Activated CD8-positive, alpha-beta memory T cell treated with anti-CD3 and anti-CD28 coated beads for 1 hour (primary cell): ENCODE measurements at places on chromosomes 4 and X.
A peak's percentile ranks its signal among the peaks of the same experiment; 100 is the strongest.

GRCh38 chrX:125236955-125237354 is 82.7 kb upstream of the TEX13C start:
- DNase-seq: no peak

- DNase-seq: no peak
These were observed 7.6 kb downstream of the SORCS2 start for GRCh38 chr4:7199771-7200441.

GRCh38 chr4:183471946-183472708 is 27.7 kb downstream of the CDKN2AIP start:
- DNase-seq: peak; percentile 79

- no peak for DNase-seq
These were observed 53.4 kb downstream of the PSAPL1 start for GRCh38 chr4:7381221-7381889.

DNA sequence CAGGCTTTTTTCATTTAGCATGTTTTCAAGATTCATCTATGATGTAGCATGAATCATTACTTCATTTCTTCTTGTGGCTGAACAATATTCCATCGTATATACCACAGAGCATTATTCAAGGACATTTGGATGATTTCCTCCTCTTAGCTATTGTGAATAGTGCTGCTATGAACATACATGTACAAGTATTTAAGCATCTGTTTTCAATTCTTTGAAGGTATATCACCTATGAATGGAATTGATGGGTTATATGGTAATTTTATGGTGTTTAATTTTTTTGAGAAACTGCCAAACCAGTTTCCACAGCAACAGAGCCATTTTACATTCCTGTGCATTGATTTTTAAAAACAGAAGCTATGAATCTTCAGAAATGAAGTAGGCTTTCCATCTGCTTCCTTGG is 36.1 kb upstream of the WDR19 start:
- DNase-seq: no peak

DNA sequence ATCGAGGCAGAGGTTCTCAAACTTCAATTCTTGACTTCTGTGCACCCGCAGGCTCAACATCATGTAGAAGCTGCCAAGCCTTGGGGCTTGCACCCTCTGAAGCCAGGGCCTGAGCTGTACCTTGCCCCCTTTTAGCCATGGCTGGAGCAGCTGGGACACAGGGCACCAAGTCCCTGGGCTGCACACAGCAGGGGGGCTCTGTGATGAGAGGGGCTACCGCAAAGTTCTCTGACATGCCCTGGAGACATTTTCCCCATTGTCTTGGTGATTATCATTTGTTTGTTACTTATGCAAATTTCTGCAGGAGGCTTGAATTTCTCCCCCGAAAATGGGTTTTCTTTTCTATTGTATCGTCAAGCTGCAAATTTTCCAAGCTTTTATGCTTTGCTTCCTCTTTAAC is 4.9 kb upstream of the MAGEB17 start:
- DNase-seq: no peak

DNA sequence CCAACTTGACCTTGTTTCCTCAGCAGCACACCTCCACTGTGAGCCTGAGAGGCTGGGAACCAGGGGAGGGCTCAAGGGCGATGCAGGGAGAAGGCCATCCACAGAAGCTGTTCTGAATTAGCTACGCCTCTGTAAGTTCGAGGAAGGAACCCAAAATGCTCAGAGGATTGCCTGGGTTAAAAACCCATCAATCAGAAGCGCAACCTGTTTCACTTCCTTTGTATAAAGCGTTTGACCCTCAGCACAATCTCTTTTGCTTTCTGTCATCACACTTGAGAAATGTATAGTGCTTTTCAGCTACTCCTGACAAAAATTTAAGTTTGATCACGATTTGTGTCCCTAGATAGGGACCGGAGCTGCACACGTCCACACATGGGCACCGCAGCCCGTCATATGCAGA is 48.0 kb upstream of the MAP3K15 start:
- DNase-seq: no peak

- no peak for DNase-seq
These were observed 15.7 kb downstream of the ZXDB start for GRCh38 chrX:57607295-57608187.

DNA sequence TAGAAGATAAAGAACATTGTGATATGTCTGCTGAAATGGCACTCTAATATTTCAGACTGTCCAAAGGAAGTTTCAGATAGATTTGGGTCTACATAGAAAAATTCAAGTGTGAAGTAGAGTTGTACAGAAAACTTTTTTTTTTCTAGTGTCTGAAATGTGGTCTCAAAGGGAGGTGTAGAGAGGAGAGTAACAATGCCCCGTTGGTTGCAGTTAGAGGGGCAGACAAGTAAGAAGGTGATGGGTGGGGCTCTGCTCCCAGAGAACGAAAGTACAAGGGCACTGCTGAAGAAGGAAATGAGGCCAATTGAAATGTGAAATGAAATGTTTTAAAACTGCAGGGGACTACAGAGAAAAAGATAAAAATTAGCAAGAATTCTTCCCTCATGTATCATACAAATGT is 177.8 kb downstream of the BANK1 start:
- DNase-seq: no peak

GRCh38 chr4:40484346-40485090 is 145.1 kb downstream of the RBM47 start:
- DNase-seq: no peak

GRCh38 chr4:169268951-169269760 is 1.6 kb downstream of the SH3RF1 start:
- DNase-seq: no peak

- DNase-seq: no peak
These were observed 19.0 kb upstream of the MAGEB2 start for GRCh38 chrX:30196322-30196721.

GRCh38 chrX:85897362-85898126 is 149.8 kb downstream of the CHM start:
- no peak for DNase-seq

- DNase-seq: no peak
These were observed 12.0 kb downstream of the SHOX start for GRCh38 chrX:642436-643240.

DNA sequence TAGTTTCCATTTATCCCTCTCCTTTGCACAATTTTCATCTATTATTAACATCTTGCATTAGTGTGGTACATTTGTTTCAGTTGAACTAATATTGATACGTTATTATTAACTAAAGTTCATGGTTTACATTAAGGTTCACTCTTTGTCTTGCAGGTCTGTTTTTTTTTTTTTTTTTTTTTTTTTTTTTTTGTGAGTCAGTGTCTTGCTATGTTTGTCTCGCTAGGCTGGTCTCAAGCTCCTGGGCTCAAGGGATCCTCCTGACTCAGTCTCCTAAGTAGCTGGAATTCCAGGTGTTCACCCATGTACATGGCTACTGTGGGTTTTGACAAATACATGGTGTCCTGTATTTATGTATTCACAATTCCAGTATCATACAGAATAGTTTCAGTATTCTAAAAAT is 6.8 kb downstream of the TBC1D19 start:
- no peak for DNase-seq

DNA sequence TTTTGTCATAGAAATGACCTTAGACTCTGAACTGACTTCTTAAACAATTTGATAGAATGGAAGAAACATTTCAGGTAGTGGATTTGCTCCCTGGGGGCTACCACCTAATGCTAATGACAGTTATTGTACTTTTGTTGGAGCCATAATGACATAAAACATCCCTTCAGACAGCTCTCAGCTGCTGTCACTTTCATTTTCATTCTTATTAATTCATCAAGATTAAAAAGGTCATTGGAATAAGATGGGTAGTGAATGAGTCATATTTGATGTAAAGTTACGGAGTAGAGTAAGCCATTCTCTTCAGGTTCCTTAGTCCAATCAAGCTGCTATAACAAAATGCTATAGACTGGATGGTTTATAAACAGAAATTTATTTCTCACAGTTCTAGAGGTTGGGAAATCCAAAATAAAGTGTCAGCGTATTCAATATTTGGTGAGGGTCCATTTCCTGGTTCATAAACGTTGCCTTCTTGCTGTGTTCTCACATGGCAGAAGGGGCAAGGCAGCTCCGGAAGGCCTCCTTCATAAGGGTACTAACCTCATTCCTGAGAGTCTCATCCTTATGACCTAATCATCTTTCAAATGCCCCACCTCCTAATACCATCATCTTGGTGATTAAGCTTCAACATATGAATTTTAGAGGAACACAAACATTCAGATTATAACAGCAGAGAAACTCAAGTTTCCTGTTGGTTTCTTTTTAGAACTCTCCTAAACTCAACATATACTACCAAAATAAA is 268.5 kb downstream of the ARAP2 start:
- DNase-seq: no peak

DNA sequence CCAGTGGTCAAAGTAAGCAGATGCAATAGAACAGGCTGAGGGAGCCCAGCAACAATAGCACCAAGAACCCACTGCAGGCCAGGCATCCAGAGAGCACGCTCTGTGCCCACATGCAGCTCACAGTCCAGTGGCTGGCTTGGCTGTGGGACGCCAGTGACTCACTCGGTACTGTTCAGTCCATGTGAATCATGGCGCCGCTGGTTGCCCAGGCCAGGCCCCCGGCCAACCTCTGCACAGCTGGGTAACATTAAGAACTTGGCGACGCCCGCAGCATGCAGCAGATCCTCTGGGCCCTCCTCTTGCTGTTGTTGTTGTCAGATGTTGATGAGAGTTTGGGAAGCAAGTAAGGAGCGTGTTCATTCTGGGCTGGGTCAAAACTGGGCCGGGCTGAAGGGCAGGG is 60.5 kb downstream of the MSX1 start:
- DNase-seq: no peak

DNA sequence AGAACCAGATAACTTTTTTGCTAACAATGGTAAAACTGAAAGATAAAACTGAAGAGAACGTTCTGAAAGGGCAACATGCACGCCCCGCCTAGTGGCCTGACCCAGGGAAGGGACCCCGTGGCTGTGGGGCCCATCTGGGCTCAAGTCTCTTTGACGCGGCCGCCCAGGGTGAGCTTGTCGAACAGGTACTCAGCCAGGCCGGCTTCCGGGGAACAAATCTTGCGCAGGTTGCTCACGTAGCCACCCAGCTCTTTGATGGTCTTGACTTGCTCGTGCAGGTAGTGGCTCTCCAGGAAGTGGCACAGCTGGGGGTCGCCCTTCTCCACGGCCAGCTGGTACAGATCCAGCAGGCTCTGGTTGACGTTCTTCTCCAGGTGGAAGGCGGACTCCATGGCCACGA is 579 bp downstream of the FTHL17 start:
- DNase-seq: no peak

- DNase-seq: no peak
These were observed 2106.0 kb downstream of the PCDH7 start for GRCh38 chr4:32826169-32826568.

GRCh38 chrX:72040506-72040905 is 91.2 kb downstream of the RTL5 start:
- DNase-seq: no peak

GRCh38 chrX:21989384-21989783 is 42.7 kb upstream of the PHEX start:
- DNase-seq: no peak

GRCh38 chr4:121072224-121073003 is at the start of gene NDNF:
TSS of gene NDNF (minus strand) at chr4:121072535. CDS start at chr4:121045837, 26,698 bp downstream.
- no peak for DNase-seq

DNA sequence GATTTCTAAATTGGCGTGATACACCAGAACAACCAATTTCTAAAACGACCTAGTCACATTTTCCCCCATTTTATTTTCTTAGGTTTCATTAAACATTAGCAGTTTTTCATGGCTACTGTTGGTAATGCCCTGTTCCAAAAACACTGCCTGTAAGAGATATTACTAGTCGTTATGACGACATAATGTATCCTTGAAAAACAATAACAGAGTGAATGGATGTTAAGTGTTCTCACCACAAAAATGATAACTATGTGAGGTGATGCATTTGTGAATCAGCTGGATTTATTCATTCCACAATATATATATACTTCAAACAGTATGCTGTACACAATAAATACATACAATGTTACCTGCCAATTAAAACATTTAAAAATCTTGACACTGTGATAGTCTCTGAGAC is 1147.6 kb upstream of the PCDH10 start:
- no peak for DNase-seq

- no peak for DNase-seq
These were observed 82.8 kb upstream of the AMELX start for GRCh38 chrX:11210415-11210801.

- DNase-seq: no peak
These were observed 60.2 kb upstream of the CBR4 start for GRCh38 chr4:169070071-169070894.

DNA sequence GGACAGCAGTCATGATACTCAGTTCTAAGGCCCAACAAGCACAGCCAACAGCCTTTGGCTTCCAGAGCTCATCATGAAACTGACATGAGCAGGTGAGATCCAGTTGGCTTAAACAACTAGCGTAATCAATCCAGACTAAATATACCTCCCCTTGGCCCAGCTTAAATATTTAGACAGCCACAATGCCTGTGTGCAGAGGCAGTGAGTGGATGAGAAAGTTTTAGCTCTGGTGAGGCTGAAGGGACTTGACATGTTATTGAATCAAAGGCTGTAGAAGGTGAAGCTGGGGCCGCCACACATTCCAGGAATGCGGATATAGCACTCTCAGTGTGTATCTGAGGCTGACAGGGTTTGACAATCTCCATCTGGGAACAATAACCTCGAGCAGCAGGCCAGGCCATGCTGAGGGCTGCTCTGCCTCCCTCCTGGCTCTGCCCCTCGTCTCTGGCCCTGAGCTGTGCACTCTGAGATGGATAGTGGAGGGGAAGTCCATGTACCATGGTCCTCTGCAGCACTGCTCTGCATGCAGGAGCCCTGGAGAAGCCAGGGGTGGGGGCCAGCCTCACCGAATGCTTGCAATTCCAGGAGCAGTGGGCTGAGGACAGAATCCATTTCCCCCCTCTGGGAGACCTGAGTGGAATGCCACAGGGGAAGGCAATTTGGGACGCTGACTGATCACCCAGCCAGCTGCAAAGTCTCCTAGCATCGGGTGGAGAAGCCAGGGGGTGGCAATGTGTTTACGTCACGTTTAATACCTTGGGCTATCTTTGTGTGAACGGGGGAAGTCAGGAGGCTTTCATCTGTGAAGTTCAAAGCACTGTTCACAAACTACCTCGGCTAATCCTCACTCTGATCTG is 37.3 kb upstream of the RASL11B start:
- DNase-seq: no peak

- no peak for DNase-seq
These were observed 1331.8 kb downstream of the PCDH19 start for GRCh38 chrX:99078301-99078700.

GRCh38 chrX:121160987-121161386 is 113.6 kb downstream of the GLUD2 start:
- DNase-seq: no peak

GRCh38 chr4:184318852-184319251 is 101.2 kb upstream of the ENPP6 start:
- no peak for DNase-seq

- DNase-seq: no peak
These were observed 488.6 kb upstream of the MAGEB2 start for GRCh38 chrX:29726811-29727210.

DNA sequence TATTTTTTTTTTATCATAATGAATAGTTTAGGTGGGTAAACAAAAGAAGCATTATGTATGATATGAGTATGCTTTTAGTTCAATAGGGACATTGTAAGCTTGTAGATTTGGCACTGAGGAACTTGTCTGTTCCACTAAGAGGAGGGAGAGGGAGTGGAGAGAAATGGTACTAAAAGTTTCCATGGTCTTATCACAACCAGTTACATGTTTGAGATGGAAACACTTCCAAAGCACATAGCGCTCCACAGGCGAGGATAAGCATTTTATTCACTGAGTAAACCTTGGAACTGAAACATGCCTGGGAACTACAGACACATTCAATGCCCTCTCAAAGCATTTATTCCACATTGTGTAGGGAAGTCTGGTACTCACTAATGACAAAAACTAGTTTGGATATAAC is 15.5 kb downstream of the MYOZ2 start:
- DNase-seq: no peak

- DNase-seq: no peak
These were observed 1393.1 kb upstream of the DIAPH2 start for GRCh38 chrX:95291561-95291960.
